Activated CD8-positive, alpha-beta memory T cell treated with anti-CD3 and anti-CD28 coated beads for 48 hours (primary cell): ENCODE measurements at places on chromosomes 13 and 19.

- DNase-seq: no peak
Measured at GRCh38 chr19:33396701-33397535, 23.4 kb downstream of the CEBPG start.

DNA sequence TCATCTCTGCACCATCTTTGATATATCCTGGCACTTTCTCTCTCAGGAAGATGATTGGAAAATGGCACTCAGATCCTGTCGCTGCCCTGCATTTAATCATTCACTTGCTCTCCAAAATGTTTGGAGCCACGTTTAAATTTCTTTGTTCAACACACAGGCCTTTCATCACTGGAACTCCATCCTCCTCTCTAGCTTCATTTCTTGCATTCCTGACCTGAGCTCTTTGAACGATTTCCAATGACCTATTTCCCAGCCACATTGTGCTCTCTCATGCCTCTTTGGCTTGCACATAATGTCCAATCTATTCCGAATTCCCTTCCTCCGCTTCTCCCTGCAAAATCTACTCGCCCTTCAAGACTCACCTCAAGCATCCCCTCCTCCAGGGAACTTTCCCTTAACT lies 287.4 kb upstream of the NBEA start:
- no peak for DNase-seq

GRCh38 chr13:75174481-75174880 lies 307.5 kb downstream of the TBC1D4 start:
- DNase-seq: no peak

DNA sequence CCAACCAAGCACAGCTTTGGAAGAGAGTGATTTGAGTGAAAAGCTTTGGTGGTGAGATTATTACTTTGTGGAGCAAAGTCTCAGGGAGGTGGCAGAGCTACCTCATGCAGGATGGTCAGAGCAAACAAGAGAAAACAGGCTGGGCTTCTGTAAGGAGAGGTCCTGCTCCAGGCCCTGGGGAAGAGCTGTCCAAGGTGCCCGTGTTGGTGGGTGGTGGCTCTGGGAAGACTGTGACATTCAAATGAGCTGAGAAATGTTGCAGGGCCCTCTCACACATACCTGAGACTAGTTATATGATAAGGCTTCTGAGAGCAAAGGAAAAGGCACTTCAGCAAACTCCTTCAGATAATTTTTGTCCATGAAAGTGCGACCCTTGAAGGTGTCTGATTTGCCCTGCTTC lies 205.5 kb upstream of the SOX21 start:
- no peak for DNase-seq

- DNase-seq: no peak
Measured at GRCh38 chr13:40624383-40624782, 42.1 kb downstream of the FOXO1 start.

DNA sequence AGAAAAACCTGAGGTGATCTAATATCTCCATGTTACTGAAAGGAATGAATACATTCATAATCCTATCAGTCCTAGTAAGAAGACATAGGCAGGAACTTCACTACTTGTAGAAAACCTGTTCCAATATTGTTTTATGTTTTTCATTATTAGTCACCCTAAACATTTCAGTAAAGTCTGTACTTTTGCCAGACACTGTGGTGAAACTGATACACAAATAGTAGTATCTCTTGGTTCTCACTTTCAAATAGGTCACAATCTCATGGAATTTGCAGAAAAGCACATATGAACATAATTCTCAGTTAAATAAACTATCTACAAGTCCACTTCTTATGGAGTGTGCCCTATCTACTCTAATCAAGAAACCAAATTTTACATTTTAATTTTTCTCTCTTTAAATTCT lies 88.3 kb upstream of the PCDH9 start:
- DNase-seq: no peak

DNA sequence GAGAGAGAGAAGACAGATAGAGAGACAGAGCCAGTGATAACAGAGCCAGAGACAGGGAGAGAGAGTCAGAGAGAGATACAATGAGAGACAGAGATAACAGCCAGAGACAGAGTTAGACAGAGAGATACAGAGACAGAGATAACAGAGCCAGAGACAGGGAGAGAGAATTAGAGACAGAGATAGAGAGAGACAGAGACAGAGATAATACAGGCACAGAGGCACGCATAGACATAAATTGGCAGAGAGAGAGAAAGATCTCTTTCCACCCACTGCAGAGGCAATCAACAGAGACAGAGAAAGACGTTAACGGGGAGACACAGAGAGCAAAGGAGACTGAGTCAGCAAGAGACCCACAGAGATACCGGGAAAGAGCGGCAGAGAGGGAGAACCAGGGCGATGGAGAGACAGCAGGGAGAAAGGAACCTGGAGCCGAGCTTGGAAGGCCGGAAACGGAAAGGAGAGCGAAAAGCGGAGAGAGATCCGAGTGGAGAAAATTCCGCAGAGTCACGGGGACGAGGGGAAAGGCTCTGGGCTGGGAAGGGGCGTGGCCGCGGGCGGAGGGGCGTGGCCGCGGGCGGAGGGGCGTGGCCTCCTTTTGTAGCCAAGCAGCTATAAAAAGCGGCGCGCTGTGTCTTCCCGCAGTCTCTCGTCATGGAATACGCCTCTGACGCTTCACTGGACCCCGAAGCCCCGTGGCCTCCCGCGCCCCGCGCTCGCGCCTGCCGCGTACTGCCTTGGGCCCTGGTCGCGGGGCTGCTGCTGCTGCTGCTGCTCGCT lies at the start of gene TNFSF9:
TSS of gene TNFSF9 (plus strand) at position 641 of the 777 bp plus-strand sequence. CDS start at position 652, 11 bp downstream.
- DNase-seq: peak; percentile 86

GRCh38 chr19:15260939-15261338 lies 28.7 kb upstream of the EPHX3 start:
- DNase-seq: no peak

DNA sequence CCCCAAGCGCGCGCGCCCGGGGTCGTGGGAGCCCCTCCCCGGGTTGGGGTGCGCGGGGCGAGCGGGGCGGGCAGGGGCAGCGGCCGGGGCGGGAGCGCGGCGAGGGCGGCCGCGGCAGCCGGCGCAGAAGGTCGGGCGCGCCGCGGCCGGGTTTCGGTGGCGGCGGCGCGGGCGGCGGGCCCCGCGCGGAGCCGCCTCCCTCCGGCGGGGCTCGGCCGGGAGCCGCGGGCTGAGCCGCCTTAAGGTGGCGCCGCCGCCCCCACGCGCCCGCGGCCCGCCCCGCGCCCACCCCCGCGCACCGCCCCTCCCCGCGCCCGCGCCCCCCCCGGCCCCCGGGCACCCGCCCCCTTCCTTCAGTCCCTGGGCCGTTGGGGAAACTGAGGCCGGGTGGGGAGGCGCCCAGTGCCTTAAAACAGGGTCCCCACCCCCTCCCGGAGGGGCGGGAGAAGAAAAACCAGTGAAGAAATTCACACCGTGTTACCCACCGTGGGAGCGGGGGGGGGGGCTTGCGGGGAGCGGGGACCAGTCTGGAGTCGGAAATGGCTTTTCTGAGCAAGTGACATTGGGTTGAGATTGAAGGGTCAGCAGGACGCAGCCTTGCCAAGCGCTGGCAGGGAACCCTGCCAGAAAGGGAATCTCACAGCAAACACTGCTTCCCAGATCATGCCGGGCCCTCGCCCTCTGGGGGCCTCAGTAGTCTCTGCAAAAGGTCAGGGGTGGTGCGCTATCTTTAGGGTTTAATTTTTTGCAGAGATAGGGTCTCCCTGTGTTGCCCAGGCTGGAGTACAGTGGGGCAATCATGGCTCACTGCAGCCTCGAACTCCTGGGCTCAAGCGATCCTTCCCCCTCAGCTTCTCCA lies at the start of gene TLE2:
TSS of gene TLE2 (minus strand) at position 216 of the 859 bp plus-strand sequence. CDS start 376 bp downstream, outside the sequence.
- DNase-seq: no peak

- no peak for DNase-seq
Measured at GRCh38 chr13:26562512-26562890, 5.0 kb downstream of the WASF3 start.

- DNase-seq: no peak
Measured at GRCh38 chr19:900043-900301, 6.7 kb downstream of the RNU6-9 start.

DNA sequence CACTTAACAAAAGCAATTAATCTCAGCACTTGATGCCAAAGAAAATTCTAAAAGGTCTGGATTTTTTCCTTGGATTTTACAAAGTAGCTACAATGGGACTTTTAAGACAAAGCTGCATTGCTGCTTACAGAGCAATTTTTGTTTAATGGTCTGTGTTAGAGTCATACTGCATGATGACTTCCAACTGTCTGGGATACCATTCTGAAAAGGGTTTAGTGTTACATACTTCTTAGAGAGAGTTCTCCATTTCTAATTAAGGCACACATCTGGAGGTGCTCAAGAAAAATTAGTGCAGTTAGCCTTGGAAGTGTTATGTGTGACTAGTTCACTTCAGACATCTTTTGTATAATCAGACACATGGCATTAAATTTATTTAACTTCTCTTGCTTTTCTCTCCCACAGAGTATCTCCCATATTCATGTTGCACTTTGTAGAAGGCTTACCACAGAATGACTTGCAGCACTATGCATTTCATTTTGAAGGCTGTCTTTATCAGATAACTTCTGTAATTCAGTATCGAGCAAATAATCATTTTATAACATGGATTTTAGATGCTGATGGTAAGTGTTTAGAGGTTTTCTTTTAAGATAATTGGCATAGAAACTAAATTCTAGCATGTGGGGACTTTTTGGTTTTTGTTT lies 35.1 kb downstream of the USPL1 start:
- no peak for DNase-seq

DNA sequence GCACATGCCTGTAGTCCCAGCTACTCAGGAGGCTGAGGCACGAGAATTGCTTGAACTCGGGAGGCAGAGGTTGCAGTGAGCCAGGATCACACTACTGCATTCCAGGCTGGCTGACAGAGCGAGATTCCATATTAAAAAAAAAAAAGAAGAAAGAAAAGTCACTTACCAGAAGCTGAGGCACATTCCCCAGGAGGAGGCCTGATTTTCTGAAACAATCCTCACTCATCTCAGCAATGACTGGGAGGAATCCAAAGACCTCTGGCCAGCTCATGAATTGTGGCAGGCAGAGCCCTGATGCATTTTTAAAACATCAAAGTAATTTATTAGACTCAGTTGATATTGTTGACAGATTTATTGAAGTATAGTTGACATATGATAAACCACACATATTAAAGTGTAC lies 206.3 kb downstream of the FOXO1 start:
- DNase-seq: no peak

DNA sequence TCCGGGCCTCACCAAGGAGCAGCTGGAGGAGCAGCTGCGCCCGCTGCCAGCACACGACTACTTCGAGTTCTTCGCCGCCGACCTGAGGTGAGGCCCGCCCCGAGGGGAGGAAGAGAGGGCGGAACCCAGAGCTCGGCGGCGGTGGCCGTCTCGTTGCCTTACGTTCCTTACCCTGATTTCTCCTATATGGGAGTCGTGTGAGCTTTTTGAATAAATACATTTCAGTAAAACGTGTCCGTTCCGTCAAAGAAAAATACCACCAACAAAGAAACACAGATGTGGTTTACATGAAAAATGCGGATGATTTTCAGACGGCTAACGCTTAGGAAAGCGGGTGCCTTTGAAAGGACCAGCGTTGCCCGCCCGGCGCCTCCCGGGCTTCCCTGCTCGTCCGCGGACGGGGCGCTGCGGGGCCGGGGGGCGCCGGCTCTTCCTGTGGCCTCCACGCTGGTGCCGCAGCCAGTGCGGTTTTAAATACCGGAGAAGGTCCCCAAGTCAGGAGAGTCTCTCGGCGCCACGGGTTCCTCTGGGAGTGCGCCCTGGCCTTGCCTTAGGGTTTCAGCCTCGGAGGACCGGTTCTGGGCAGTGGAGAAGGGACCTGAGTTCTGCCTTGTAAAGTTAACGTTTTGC lies 755 bp downstream of the UPF3A start:
- DNase-seq: no peak

GRCh38 chr13:92984151-92984550 lies 242.5 kb upstream of the GPC6 start:
- no peak for DNase-seq

DNA sequence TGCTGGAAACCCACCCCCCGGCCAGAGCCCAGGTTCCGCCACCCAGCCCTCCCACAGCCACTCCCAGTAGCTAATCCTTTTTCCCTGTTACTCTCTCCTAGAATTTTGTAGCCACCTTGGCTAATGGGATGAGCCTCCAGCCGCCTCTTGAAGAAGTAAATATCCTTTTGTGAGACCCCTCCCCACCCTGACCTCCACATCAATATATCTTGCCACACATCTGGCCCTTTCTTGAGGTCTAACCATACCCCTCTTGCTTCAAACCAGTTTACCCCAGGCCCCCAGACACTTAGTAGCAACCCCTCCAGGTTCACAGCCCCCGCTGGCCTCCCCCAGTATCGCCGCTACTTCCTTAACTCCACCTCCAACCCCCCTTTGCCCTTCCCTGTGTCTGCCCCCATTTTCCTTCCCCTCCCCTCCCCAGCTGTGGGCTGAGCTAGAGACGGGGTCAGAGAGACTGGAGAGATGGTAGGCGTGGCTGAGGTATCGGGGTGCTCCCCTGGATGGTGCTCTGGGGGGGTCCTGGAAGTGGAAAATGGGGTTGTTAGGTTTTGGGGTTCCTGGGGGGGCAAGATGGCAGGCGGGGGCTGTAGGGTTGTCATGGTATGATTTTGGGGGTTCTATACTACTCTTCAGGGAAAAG lies 2.8 kb downstream of the PRMT1 start:
- no peak for DNase-seq

DNA sequence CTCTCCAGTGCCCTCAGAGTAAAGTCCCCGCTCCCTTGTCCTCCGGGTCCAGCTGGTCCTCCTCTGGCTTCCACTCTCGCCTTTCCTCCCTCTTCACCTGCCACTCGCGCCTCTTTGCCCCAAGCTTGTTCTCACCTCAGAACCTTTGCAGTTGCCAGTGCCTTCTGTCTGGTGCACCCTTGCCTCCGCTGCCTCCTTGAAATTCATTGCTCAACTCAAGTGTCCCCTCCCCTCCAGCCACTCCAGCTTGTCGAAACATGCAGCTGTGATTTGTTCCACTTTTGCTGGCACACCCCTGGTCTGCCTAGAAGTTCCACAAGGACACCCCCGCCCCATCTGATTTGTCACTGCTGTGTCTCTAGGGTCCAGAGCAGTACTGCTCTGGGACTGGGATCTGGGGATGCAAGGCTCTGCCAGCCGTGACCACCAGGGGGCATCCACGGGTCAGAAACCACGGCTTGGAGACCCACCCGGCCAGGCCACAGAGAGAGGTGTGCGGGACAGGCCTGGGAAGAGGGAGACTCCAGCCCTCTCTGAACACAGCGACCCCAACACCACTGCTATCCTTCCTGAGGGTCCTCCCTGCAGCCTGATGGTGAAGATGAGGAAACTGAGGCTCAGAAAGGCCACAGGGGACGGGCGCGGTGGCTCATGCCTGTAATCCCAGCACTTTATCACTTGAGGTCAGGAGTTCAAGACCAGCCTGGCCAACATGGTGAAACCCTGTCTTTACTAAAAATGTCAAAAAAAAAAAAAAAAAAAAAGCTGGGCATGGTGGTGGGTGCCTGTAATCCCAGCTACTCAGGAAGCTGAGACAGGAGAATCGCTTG lies 49.9 kb downstream of the AP1M1 start:
- DNase-seq: peak; percentile 94
